ENCODE measurements at places on chromosomes 12 and 14. TPM values are rescaled to one million over a fixed set of nuclear protein-coding genes. Genes with fewer than 3 reads are reported as not detected.

AMN gene
- total RNA-seq, result 0.33 TPM

INHBC gene
- 0.13 TPM for total RNA-seq

FAM222A gene
- total RNA-seq, result 0.37 TPM

TUNAR gene
- not detected for total RNA-seq

CIDEB gene
- 5.1 TPM for total RNA-seq

MGAT4C gene
- not detected for total RNA-seq

CAPZA3 gene
- not detected for total RNA-seq

CYP46A1 gene
- total RNA-seq, result not detected

TSPAN19 gene
- total RNA-seq, result not detected

NFATC4 gene
- total RNA-seq, result 19.2 TPM

ALG10 gene
- 14.8 TPM for total RNA-seq

KERA gene
- not detected for total RNA-seq

TEAD4 gene
- 0.33 TPM for total RNA-seq

CTSG gene
- total RNA-seq, result not detected

TTC6 gene
- not detected for total RNA-seq

KRT83 gene
- not detected for total RNA-seq

KCNH3 gene
- 0.08 TPM for total RNA-seq

CISTR gene
- not detected for total RNA-seq

TPPP2 gene
- not detected for total RNA-seq
